Chondrocyte (in vitro differentiated cells): ENCODE measurements at places on chromosomes 4 and X. TPM values are rescaled to one million over a fixed set of nuclear protein-coding genes. Genes with fewer than 3 reads are reported as not detected.

- DNase-seq, result no peak
- no peak overlapping the region for H3K4me3 ChIP-seq
Measured at GRCh38 chr4:20754036-20754435, 53.8 kb downstream of the PACRGL start.

DNA sequence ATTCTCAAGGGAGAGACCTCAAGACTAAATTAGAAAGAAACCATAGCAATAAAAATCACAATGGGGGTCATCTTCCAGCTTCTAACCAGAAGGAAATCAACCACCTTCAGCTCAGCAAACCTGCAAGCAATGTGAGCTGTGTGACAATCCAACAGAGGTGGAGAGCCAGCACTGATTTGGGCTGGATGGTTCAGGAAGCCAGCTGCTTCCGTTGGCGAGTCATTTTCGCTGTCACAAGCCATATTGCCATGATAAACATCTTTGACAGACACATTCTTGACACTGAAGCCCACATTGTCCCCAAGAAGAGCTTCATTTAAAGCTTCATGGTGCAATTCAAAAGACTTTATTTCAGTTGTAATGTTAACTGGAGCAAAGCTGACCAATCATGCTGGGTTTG is 22.7 kb downstream of the F8A1 start:
- no peak overlapping the region for H3K27ac ChIP-seq
- no peaks in the 10 kb centered on the region for H3K27me3 ChIP-seq
- no peaks in the 10 kb centered on the region for H3K4me1 ChIP-seq
- no peak overlapping the region for H3K4me3 ChIP-seq
- no peaks in the 10 kb centered on the region for H3K36me3 ChIP-seq
- no peak for DNase-seq

DSPP gene
- not detected in 3 replicates for total RNA-seq

IL13RA1 gene
- 64.4 to 70.4 TPM (median 68.2 TPM) in 3 replicates for total RNA-seq
